ENCODE measurements at places on chromosomes 5 and 9.

GRCh38 chr5:93299681-93300308 lies 281.2 kb downstream of the NR2F1-AS1 start:
- no peak for DNase-seq

DNA sequence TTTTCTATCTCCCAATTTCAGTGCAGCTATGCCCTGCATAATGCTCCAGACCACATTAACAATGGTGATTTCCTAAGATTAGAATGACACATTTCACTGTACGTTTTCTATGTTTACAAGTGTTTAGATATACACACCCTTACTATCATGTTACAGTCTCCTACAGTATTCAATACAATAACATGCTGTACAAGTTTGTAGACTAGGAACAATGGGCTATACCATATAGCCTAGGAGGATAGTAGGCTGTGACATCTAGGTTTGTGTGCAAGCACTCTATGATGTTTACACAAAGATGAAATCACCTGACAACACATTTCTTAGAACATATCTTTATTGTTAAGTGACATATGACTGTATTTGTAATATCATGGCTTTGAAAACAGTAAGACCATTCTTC lies 1435.6 kb upstream of the NUDT12 start:
- DNase-seq, result no peak

DNA sequence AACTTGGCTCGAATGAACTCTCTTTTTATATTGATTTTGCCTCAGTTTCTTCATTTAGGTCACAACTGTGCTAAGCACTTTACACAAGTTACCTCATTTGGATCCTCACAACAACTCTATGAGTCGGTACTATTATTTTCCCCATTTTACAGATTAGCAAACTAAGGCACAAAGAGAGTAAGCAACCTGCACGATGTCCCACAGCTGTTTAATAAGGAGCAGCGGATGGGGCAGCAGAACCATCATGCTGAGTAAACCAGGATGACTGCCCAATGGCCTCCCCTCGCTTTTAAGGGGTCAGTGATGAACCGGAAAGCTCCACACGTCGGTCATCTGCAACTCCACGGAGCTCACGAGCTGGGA lies 607 bp downstream of the PRELID2 start:
- DNase-seq, result no peak

DNA sequence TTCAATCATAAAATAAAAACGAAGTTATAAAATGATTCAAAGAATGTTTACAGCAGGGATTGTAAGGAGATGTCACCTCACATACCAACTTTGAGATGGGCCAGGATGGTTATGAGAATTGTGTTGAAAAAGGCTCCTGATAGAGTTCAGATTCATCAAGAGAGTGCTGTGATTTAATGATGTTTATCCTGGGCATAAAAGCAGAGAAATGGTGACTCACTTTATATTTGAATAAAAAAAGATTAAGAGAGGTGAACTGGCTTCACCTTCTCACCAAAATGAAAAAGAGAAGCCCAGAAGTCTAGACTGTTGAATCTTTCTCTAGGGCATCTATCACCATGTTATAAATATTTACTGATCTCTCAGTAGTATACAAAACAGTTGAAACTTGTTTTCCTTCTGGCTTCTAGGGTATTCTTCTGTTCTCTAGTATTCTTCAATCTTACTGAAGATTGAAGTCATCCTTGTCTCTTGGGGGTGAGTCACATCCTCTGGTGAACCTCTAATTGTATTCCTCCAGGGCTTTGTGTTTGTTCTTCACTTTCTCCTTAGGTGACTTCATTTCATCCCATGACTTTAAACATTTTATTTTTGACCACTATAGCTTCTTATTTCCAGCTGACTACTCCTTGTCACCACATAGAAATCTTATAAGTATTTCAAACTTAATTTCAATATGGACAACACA lies 1237.3 kb upstream of the C9orf72 start:
- DNase-seq, result no peak

GRCh38 chr5:173625673-173626504 lies 9.4 kb upstream of the BOD1 start:
- no peak for DNase-seq

GRCh38 chr5:107213025-107213424 lies 457.7 kb downstream of the EFNA5 start:
- no peak for DNase-seq

DNA sequence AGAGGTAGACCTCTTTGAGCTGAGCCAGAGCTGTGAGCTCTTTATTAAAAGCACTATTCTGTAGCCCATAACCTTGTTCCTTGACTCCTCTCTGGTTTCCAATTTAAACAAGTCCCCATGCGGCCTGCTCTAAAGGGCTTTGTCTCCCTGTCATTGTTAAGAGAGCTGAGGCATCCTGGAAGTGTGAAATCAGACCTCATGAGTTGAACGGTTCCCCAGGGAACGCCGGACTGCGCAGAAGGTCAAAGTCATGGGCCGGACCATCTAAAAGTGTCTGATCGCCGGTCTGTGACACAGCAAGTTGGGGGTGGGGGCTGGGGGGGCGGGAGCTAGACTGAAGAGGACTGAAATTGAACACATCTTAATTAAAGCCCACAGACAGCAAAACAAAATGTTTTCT lies 265.8 kb downstream of the SLF1 start:
- no peak for DNase-seq

GRCh38 chr5:25334350-25334749 lies 689.6 kb upstream of the CDH10 start:
- no peak for DNase-seq

GRCh38 chr9:106969696-106970095 lies 106.7 kb downstream of the ZNF462 start:
- no peak for DNase-seq

- no peak for DNase-seq
These were observed 239.1 kb downstream of the ELAVL2 start for GRCh38 chr9:23586906-23587305.

DNA sequence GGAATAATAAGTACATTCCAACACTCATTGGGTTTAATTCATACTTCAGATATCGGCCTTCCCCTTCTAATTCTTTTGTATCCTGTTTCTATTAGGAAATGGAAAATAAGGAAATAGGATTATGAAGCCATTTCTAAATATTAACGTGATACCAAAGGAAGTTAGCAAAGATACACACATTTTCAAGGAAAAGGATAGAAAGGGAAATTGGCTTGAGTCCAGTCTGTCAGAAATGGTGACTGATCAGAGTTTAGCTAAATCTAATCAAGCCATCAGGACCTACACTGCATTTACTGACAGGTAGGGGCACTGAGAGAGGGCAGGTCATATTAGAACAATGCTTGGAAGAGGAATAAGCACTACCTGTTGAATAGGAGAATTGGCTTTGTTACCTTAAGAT lies 3.1 kb downstream of the TRPM3 start:
- no peak for DNase-seq

GRCh38 chr9:127495884-127496555 lies 44.7 kb downstream of the LRSAM1 start:
- no peak for DNase-seq

GRCh38 chr5:150734579-150735384 lies 24.0 kb downstream of the DCTN4 start:
- DNase-seq, result no peak

- no peak for DNase-seq
These were observed 36.6 kb downstream of the NCS1 start for GRCh38 chr9:130208600-130209347.

DNA sequence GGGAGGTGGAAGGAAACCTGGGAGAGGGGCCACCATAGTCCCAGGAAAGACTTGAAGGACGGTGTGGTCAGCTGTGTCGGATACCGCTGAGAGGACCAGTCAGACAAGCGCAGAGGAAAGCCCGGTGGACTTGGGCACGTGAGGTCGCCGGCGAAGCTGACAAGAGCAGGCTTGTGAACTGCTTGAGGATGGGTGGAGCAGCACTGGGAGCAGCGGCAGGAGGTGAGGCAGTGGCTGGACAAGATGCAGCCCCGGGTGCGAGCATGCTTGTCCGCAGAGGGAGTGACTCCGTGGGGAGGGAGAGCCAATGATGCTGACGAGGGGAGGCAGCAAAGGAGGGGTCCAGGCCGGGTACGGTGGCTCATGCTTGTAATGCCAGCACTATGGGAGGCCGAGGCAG lies 18.3 kb upstream of the CD74 start:
- DNase-seq, result no peak

GRCh38 chr5:148623741-148624140 lies 30.6 kb downstream of the HTR4 start:
- no peak for DNase-seq

- no peak for DNase-seq
These were observed 60.3 kb downstream of the FOXD1 start for GRCh38 chr5:73388306-73388684.

- no peak for DNase-seq
These were observed 46.1 kb upstream of the TMED7 start for GRCh38 chr5:115671939-115672338.

DNA sequence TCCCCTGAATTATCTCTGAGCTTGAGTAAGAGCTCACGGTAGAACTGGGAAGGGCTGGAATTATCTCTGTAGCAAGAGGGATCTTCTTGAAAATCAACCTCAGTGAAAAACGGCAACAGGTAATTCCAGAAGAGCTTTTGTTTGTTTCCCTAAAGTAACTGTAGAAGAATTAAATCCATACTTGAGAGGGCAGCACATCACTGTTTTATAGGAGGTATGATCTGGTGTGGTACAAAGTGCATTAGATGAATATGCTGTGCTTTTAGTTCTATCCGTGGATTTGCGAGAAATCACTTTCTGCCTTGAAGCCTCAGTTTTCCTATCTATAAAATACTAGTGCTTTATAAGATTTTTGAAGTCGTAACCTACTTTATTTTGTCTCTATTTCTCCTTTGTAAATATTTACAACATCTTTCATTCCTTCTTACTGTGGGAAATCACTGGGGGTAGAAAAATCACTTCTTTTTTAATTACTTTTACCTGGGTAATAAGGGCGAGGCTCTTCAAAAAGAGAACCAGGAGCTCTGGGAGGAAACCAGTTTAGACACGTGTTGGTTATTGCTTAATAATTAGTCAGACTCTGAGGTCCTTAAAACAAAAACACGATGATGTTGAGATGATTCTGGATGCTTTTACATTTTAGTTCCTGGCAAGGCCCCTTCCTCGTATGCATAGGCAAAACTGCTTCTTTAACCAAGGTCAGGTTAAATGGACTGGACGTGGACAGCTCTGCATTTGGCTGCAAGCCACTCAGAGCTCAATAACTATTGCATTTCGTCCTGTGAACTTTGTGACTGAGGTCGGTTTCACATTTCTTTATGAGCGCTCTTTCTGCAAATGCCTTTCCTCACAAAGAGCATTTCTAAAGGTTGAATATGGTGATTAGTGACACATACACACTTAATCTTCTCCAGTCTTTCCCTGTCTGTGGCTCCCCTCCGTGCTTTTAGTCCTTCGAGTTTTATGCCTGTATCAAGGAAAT lies 376.1 kb downstream of the BRINP1 start:
- no peak for DNase-seq

DNA sequence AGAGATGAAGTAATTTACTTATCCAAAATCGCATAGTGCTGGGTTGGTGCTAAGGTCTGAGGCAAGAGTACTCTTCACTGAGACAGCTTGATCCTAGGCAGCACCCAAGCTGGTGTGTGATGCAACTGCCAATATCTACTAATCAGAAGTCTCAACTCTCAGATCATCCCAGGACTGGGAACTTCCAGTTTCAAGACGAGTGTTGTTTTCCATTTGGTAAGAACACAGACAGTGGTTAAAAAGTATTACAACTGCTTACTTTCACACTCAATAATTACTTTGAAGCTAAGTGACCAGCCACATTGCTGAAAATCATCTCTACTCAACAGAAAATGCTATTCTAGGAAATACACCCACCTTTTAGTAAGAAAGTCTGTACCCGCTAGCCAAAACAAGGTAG lies 45.3 kb downstream of the FBXW11 start:
- DNase-seq, result no peak

- DNase-seq, result no peak
These were observed 16.0 kb downstream of the TLE1 start for GRCh38 chr9:81673310-81673709.

DNA sequence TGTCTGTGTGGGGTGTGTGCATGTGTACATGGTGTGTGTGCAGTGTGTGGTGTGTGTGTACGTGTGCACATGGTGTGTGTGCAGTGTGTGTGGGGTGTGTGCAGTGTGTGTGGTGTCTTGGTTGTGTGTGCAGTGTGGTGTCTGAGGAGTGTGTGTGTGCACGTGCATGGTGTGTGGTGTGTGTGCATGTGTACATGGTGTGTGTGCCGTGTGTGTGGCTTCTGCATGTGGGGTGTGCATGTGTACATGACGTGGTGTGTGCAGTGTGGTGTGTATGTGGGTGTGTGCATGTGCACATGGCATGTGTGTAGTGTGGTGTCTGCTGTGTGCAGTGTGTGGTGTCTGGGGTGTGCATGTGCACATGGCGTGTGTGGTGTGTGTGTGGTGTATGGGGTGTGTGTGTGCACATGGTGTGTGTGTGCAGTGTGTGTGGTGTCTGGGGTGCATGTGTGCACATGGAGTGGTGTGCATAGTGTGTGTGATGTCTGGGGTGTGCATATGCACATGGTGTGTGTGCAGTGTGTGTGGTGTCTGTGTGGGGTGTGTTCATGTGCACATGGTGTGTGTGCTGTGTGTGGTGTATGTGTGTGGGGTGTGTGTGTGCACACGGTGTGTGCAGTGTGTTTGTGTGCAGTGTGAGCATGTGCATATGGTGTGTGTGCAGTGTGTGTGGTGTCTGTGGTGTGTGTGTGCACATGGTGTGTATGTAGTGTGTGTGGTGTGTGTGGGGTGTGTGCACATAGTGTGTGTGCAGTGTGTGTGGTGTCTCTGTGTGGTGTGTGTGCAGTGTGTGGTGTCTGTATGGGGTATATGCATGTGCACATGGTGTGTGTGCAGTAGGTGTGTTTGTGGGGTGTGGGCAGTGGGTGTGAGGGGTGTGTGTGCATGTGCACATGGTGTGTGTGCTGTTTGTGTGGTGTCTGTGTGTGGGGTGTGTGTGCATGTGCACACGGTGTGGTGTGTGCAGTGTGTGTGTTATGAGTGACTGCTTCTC lies 40.6 kb upstream of the ZNG1F start:
- DNase-seq, result peak; percentile 78

- no peak for DNase-seq
These were observed 244.4 kb downstream of the FSTL4 start for GRCh38 chr5:133367984-133368383.
